NCI-H1048 (cell line): ENCODE measurements at places on chromosomes 1 and 21.

GRCh38 chr1:167795810-167796740 is 74.3 kb downstream of the MPZL1 start:
- DNase-seq: no peak

GRCh38 chr1:184472136-184472535 is 85.3 kb downstream of the C1orf21 start:
- no peak for DNase-seq

GRCh38 chr21:30714946-30715345 is 3.6 kb downstream of the KRTAP21-3 start:
- DNase-seq: no peak

DNA sequence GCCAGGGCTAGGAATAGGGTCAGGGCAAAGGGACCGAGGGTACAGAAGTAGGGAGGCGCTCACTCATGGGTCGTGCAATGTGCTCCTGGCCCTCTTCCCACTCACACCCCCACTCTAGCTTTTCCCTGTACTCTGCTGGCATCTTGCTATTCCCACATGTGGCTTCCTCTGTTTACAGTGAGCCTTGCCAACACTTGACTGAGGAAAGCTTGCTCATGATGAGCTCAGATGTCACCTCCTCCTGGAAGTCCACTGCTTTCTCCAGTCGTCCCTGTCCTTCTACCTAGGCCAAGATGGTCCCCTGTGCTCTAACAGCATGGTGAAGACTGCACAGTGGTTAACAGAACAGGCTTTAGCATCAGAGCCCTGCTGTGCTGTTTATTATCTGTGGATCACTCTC is 8.0 kb upstream of the RIMS3 start:
- DNase-seq: no peak

GRCh38 chr21:38567335-38567969 is 69.2 kb upstream of the ERG start:
- no peak for DNase-seq

DNA sequence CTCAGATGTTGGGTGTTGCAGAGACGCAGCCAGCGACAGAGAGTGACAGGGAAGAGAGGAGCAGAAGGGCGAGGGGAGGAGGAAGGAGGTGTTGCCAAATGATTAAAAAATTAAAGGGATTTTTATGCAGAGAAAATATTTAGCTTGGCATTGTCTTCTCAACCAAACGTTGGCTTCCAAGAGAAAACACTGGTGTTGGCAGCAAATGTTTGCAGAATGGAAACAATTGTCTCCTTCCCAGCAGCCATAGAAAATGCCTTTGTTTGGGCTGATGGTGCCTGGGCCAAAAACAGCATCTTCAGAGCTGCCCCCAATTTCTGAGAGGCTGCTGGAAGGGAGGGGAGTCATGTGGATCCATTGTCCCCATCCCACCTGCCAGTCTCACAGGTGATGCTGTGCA is 29.7 kb upstream of the GRIK3 start:
- no peak for DNase-seq

- DNase-seq: no peak
Measured at GRCh38 chr1:109634292-109634691, 14.7 kb downstream of the AMPD2 start.

DNA sequence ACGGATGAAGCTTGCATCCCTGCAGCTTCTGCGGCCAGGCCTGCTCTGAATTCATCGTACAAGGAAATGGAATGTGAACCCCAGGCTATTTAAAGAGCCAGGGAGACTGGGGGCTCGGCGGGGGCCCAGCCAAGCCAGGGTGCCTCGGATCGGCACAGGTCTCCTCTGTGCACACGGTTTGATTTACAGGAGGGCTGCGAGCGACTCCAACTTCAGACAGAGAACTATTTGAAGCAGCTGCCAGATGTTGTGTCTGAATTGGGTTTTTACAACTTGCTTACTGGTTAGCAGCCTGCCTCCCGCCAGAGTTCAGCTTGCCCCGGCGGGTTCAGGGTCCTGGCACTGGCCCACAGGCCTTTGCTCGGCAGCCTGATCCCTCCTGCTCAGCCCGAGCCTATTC is 83.2 kb downstream of the SPSB1 start:
- no peak for DNase-seq

DNA sequence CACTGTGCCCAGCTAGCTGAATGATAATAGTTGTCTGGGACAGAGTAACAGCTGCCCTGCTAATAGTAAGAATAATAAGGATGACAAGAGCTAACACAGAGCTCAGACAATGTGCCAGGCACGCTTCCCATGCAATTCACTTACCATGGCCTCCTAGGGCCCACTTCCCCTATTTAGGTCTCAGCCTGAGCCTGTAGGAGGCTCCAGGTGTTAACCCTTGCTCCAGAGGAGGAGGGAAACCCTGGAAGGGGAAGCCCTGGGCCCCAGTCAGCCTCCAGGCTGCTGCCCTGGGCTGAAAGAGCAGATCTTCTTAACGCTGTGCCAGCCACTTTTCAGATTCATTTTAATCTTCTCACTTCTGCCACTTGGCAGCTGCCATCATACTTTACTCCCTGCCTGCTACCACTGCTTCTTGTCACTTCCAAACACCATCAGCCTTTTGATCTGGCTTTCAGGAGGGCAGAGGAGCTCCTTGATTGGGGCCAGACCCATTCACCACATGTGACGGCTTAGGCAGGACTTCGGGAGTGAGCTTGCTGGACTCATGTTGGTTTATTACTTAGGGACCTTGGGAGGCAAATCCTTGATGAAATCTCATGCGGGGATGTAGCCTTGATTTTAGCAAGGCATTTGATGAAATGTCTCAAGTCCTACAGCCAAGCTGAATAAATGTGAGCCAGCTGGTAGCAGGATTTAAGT is 66.7 kb upstream of the PARP1 start:
- DNase-seq: no peak

DNA sequence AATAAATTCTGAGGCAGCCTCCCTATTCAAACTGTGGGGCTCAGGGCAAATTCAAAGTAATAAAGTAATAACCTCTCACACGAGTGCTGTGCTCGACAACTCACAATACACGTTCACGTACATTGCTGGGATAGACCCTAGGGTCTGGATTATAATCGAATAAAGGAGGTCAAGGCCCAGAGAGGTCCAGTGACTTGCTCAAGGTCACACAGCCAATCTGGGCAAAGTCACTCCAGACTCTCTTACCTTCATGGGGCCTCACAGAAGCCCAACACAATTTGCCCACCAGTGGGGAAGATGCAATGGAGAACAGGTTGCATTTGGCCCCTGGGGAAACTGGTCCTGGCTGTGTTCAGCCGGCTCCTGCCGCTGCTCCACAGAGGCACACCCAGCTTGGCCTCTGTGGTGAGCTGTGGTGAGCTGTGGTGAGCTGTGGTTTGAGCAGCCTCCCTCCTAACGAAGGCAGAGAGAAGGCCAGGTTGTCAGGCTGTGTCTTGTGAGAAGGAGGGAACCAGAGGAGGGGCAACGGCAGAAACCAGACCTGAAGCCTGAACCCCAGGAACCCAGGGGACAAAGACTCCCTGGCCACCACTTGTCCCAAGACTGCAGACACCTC is 35.1 kb downstream of the NUAK2 start:
- no peak for DNase-seq

GRCh38 chr1:107483949-107484348 is 343.1 kb downstream of the NTNG1 start:
- DNase-seq: no peak

GRCh38 chr21:42421018-42421793 is 17.5 kb downstream of the UBASH3A start:
- DNase-seq: no peak

- DNase-seq: no peak
Measured at GRCh38 chr1:36737767-36738166, 255.1 kb upstream of the CSF3R start.

- DNase-seq: no peak
Measured at GRCh38 chr21:25215698-25216384, 391.4 kb downstream of the MRPL39 start.

GRCh38 chr1:7515175-7515574 is 255.9 kb upstream of the VAMP3 start:
- no peak for DNase-seq

GRCh38 chr1:171389171-171389570 is 75.2 kb downstream of the FMO4 start:
- no peak for DNase-seq

GRCh38 chr1:87044840-87045239 is 130.4 kb downstream of the HS2ST1 start:
- DNase-seq: no peak

GRCh38 chr1:185170291-185170848 is 13.4 kb downstream of the SWT1 start:
- no peak for DNase-seq

DNA sequence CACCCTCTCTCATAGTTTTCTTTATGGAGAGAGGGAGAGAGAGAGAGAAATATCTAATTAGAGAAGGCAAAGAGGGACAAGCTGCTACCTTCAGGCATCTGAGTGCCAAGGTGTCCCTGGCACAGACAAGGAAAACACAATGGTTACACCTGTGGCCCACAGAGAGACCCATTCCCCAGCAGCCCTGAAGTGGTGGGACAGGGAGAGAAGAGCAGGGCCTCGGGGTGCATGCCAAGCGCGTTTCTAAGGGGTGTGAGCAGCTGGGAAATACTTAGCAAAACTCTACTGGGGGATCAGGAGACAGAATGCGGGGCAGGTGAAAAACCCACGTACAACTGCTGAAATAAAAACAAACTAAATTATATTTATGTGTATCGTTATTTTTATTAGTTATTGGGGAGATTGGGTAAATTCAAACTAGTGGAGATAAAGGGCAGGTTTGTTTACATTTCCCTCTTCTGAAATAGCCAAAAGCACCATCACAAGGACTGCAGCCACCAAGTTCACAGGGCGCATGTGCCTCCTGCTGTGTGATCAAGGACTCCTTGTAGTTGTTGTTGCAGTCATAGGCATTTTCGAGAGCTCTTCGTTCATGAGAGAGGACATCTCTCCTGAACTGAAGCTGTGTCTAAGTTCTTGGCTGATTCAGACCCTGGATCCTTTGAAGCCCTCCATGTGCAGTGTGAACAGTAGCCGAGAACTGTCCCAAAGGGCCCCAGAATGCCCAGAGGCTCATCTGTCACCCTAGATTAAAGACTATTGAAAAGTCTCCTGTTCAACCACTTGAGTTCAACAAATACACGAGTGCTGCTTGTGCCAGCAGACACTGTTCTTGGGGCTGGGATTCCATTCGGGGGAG is 737 bp upstream of the SERPINC1 start:
- DNase-seq: no peak

DNA sequence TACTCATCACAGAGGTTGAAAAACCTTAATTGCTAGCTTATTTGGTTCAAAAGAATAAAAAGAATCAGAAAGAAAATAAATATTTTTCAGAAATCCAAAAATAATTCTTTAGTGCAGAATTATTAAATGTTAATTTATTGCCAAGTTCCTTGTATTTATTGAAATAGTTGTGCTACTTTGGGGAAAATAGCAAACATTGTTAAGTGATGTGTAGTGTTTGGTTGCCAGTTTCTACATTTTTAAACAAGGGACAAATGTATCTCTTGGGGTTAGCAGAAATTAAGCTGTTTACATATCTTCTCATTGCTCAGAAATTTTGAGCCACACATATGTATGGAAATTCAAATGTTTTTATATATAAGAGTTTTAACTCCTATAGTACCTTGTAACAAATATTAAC is 775.0 kb downstream of the USP25 start:
- no peak for DNase-seq

- no peak for DNase-seq
Measured at GRCh38 chr1:234533034-234533891, 54.3 kb upstream of the TARBP1 start.

- DNase-seq: no peak
Measured at GRCh38 chr1:24032981-24033380, 52.9 kb upstream of the SRSF10 start.

- DNase-seq: no peak
Measured at GRCh38 chr1:6574025-6574620, 5.7 kb upstream of the ZBTB48 start.

GRCh38 chr1:30473922-30474817 is 249.2 kb downstream of the MATN1 start:
- DNase-seq: no peak

DNA sequence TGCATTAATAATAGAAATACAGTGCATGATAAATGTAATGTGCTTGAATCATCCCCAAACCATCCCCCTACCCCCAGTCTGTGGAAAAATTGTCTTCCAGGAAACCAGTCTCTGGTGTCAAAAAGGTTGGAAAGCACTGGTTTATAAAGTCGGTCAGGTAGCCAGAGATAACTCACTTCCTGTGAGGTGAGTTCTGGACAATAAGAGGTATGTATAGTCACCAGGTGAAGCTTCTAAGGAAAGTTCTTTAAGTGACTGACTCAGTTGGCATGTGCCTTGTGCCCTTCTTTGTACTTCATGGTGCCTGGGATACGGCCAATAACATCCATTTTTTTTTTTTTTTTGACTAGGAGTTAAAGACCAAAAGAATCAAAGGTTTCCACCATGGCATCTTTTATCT is 103.7 kb downstream of the GPATCH2 start:
- DNase-seq: no peak
